ENCODE measurements at places on chromosomes 6 and 20. TPM values are rescaled to one million over a fixed set of nuclear protein-coding genes. Genes with fewer than 3 reads are reported as not detected.
A peak's percentile ranks its signal among the peaks of the same experiment; 100 is the strongest.

The RNF182 gene
- 0.83 TPM for total RNA-seq

The EEF1A2 gene
- 886 TPM for total RNA-seq

The KIF25 gene
- not detected for total RNA-seq

The PRSS35 gene
- 0.85 TPM for total RNA-seq

The NT5E gene
- total RNA-seq, result 7.1 TPM

The CTNNBL1 gene
- 29.9 TPM for total RNA-seq

The NMBR gene
- not detected for total RNA-seq

DNA sequence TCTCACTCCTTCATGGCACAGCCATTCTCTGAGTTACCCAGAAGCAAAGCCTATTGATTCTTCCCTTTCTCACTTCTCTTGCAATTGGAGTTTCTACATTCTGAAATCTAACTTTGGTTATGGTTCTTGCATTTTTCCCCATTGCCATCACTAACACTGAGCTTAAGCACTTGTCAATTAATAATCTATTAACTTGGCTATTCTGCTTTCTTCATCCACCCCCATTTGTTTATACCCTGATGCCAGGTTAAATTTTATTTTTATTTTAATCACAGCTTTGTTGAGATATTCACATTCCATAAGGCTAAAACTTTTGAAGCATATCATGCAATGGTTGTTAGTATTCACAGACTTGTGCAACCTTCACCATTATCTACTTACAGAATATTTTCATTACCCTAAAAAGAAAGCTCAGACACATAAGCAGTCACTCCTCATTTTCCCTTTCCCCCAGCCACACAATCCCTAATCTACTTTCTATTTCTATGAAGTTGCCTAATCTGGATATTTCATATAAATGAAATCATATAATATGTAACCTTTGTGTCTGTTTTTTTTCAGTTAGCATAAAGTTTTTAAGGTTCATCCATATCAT, 222.3 kb downstream of the UBE3D start:
- H3K36me3 ChIP-seq, result no peaks in the 10 kb centered on the region
- no peaks in the 10 kb centered on the region for H3K27me3 ChIP-seq
- H3K4me1 ChIP-seq, result no peaks in the 10 kb centered on the region
- H3K4me3 ChIP-seq, result no peak overlapping the region

- H3K4me1 ChIP-seq, result peaks cover 18% of the 10 kb centered on the region
- no peaks in the 10 kb centered on the region for H3K27me3 ChIP-seq
- no peak overlapping the region for H3K27ac ChIP-seq
- H3K4me3 ChIP-seq, result no peak overlapping the region
- DNase-seq, result no peak
These were observed 18.9 kb downstream of the MANBAL start for GRCh38 chr20:37308086-37309050.

GRCh38 chr6:149476789-149477455, 7.9 kb downstream of the ZC3H12D start:
- H3K36me3 ChIP-seq, result no peaks in the 10 kb centered on the region
- peaks cover 19% of the 10 kb centered on the region for H3K4me1 ChIP-seq

DNA sequence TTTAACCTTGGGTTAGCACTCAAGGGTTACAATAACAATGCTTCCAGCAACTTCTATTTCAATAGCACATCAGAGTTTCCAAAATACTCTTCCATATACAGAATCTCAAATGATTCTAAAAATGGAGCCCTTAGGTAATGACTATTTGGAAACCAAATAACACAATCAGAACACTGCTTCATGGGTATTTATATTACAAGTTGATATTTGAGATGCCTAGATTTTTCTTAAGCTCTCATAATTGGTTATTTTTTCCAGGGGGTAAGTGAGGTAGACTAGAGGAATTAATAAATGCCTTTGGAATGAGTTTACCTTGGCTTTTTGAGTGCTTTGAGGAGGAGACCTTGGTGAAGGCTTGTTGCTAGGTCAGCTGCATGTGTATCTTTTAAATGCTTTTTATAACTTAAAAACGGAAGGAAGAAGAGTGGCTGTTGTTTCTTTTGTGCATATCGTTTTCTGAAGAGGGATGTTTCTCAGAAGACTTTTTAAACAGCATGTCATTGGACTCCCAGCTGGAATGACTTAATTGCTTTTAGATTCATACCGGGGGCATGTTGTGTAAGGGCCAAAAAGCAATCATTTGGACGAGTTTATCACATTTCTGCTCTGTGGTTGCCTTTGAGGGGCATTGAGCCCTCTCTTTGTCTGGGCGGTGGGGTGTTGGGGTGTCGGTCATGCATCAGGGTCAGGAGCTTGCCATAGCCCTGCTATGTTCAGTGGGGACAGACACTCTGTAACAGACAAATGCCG, 186.0 kb downstream of the DTNBP1 start:
- H3K4me3 ChIP-seq, result no peak overlapping the region
- no peaks in the 10 kb centered on the region for H3K4me1 ChIP-seq
- no peaks in the 10 kb centered on the region for H3K27me3 ChIP-seq
- H3K27ac ChIP-seq, result peak overlapping the region; percentile 63
- no peak for DNase-seq

- H3K27ac ChIP-seq, result no peak overlapping the region
- DNase-seq, result no peak
- no peaks in the 10 kb centered on the region for H3K36me3 ChIP-seq
- no peaks in the 10 kb centered on the region for H3K4me1 ChIP-seq
These were observed 10.9 kb downstream of the FOXQ1 start for GRCh38 chr6:1322696-1323219.

GRCh38 chr6:26331218-26332073, 33.6 kb upstream of the BTN3A2 start:
- DNase-seq, result no peak
- peaks cover 38% of the 10 kb centered on the region for H3K27me3 ChIP-seq
- H3K4me1 ChIP-seq, result no peaks in the 10 kb centered on the region

- no peak for DNase-seq
- H3K4me1 ChIP-seq, result no peaks in the 10 kb centered on the region
- no peak overlapping the region for H3K27ac ChIP-seq
- H3K27me3 ChIP-seq, result no peaks in the 10 kb centered on the region
- no peaks in the 10 kb centered on the region for H3K36me3 ChIP-seq
These were observed 38.0 kb downstream of the EFCAB8 start for GRCh38 chr20:32896521-32897280.

DNA sequence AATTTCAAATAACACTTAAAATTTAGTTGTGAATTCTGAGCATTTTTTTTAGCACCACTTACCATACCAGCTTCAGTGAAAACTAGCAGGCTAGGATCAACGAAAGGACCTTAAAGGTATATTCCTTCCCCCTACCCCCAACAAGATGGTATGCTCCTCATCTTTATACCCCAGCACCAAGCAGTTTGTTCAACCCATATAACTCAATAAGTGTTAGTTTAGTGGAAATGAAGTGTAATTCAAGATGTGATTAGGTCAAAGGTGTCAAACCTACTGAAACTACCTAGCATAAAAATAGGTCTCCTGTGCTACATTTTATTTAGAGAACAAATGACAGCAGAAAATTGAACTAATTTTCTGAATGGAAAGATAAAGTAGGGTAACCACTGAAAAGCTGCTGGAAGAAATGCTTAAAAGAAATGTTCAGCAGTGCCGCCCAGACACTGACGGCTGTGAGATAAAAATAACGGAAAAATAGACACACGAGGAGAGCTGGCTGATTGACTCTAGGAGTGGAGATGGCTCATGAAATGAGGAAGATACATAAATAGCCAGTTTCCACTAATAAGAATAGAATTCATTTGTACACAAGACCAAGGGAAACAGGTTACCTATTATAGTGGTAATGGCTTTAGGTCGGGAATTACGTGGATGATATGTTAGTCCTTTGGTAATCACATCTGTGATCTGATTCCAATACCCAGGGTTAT, 94.8 kb downstream of the IPCEF1 start:
- H3K27me3 ChIP-seq, result no peaks in the 10 kb centered on the region
- DNase-seq, result no peak
- no peak overlapping the region for H3K27ac ChIP-seq

- no peak overlapping the region for H3K27ac ChIP-seq
- H3K4me1 ChIP-seq, result peaks cover 6% of the 10 kb centered on the region
- no peaks in the 10 kb centered on the region for H3K36me3 ChIP-seq
- no peak for DNase-seq
These were observed 16.0 kb upstream of the FAM210B start for GRCh38 chr20:56342783-56343182.

DNA sequence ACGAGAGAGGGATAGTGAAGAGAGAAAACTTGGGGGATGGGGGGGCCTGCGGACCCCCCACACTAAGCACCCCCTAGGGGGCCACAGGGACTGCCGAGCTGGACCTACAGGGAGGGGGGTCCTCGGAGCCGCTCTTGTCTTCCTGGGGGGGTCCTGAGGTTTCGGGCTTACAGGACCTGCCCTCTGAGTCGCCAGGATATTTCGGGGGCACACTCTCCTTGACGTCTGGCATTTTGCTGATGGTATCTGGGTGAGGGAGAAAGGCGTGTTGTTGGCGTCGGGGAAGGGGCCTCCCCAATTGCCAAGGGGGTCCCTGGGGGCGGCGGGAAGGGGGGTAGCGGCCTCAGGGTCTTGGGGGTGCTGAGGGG, 516 bp downstream of the TCP11 start:
- no peak for DNase-seq
- H3K27me3 ChIP-seq, result no peaks in the 10 kb centered on the region
- H3K27ac ChIP-seq, result no peak overlapping the region
- H3K36me3 ChIP-seq, result no peaks in the 10 kb centered on the region

- no peak overlapping the region for H3K27ac ChIP-seq
- no peaks in the 10 kb centered on the region for H3K27me3 ChIP-seq
- no peak for DNase-seq
- peak overlapping the region; percentile 83 for H3K4me3 ChIP-seq
- no peaks in the 10 kb centered on the region for H3K4me1 ChIP-seq
These were observed 30.1 kb downstream of the SF3B5 start for GRCh38 chr6:144065213-144065660.

- H3K36me3 ChIP-seq, result no peaks in the 10 kb centered on the region
- no peaks in the 10 kb centered on the region for H3K4me1 ChIP-seq
- no peaks in the 10 kb centered on the region for H3K27me3 ChIP-seq
- DNase-seq, result no peak
- peak overlapping the region; percentile 79 for H3K27ac ChIP-seq
- H3K4me3 ChIP-seq, result no peak overlapping the region
These were observed 58.5 kb upstream of the CEP85L start for GRCh38 chr6:118709859-118710350.
